ENCODE measurements at places on chromosomes 2 and 18.

- DNase-seq = no peak
These were observed 16.9 kb upstream of the RHBDD1 start for GRCh38 chr2:226818930-226819329.

DNA sequence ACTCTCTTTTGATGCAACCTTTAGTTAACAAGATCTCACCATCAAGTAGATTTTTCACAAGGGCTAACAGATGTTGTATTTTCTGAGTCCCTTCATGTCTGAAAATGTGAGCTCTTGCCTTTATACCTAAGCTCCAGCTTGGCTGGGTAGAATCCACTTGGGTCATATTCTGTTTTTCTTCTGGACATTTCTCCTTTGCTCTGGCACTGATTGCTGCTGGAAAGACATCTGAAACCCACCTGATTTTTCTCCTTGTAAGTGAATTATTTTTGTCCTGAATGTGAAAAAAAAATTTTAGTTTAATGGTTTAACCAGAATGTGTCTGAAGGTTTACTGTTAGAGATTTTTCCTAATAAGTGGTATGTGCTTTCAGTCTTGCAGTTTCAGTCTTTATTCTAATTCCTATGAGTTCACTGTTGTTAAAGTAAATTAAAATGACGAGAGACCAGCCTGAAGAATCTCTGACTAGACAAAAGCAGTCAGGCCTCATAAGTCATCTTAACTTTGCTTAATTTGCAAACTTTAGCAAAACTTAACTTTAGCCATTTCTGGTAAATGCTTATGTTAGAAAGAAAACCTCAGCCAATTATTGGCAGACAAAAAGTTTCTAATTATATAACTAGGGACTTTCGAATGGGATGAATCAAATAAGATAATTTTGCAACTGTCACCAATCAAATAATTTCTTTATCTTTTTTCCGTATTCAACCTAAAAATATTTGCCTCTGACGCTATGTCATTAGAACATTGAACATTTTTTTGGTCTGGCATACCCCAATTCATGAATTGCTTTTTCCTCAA, 70.8 kb downstream of the ACAA2 start:
- DNase-seq = no peak

DNA sequence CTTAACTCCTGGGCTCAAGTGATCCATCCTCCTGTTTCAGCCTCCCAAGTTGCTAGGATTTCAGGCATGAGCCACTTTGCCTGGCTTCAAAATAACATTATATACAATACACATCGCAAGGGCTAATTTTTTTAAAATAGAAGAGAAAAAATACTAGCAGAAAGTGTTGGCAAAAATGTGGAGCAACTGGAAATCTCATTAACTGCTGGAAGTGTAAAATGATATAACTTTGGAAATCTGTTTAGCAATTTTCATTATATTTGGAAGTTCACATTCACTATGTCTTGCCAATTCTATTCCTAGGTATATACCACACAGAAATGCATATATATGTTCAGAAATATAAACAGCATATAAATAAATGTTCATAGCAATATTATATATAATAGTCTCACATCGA, 55.1 kb upstream of the ZBTB14 start:
- no peak for DNase-seq

- DNase-seq = no peak
These were observed 7.6 kb downstream of the RFX8 start for GRCh38 chr2:101467306-101467705.

- no peak for DNase-seq
These were observed 6.3 kb downstream of the RFTN2 start for GRCh38 chr2:197669077-197669476.

DNA sequence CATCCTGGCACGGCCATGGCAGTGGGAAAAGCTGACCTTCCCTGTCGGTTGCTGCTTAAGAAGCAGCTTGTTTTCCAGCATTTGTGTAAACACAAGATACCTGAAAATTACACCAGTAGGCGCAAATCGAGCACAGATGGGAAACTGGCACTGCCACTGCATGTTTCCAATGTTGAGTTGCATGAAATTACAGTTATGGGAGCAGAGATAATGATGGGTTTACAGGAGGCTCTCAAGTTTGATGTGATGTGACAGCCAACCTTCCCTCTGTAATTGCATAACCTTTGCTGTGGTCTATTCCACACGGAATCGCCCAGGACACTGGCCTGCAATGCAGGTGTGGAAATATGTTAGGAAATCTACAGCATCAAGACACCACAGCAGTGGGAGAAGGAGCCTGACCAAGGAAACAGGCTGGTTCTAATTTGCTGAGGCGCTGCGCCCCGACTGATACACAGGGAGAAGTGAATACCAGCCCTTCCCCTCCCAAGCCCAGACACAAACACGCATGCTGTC, 17.4 kb downstream of the GPR45 start:
- no peak for DNase-seq

DNA sequence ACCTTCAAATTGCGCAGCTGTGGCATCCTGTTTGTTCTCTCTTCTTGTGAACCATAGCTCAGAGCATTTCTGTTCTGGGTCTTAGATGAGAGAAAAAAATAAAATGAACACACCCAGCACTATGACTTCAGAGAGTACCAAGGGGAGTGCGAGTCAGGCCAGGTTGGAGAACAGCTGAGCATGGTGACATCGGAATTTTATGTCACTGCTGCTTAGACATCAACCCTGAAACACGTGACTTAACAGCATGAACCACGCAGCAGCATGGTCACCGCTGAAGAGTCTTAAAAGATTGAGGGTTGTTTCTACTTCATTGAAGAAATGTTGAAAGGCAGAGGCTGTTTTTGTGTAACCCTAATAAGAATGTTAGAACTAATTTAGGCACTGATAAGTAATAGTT, 288.8 kb upstream of the SOX11 start:
- DNase-seq = no peak

DNA sequence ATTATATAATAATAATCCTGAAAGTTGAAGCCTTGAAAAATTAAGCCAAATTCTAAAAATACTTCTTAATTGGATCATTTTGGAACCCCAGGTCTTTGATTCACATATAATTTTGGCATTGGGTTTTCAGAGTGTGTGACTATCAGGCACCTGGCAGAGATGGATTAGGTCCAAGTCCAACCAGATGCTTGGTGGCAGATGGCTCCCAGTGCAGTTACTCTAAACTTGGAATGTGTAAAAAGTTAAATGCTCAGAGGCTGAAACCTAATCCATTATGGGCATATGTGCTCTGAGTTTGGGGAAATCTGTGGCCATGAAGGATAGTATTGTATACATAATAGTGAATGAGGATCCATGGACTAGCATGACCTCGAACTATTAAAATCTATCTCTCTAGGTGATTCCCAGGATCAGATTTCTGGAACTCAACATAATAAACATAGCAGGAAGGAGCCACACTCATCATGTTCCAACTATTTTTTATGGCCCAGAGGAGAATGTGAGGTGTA, 333.0 kb downstream of the RPRM start:
- peak; percentile 1 for DNase-seq

- no peak for DNase-seq
These were observed 103.6 kb downstream of the LRRTM4 start for GRCh38 chr2:77418537-77418936.

DNA sequence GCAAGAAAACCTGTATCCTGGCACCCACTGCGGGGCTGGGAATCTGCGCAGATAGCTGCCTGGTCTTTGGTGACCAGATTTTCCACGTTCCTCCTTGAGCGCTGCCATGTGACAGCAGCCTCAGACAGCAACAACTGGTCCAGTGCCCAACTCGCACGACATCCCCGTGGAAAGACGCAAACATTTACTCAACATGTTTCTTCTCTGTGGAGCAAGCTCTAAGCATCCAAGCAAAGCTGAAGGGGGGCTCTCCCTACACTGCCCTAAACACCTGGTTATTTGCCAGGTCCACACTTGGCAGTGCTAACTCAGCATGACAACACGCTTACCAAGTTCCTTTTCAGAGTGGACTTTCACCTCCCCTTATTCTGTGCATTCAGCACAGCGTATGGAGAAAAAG, 11.3 kb downstream of the ZNF516 start:
- no peak for DNase-seq

DNA sequence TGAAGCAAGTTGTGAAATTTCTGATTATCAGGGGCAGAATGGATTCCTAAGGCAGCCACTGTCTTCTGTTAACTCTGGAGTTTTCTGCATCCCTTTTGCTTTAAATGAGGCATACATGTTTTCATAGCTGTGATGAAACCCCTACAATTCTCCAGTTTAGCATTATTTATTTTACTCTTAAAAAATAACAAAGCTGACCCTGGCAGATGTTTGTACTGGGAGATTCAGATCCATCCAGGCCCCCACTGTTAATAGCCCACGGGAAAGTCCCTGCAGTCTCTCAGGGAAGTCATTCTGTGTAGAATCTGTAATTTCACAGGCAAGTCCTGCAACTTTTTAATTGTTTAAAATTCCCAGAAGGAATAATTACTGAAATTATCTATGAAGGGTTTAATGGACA, 353 bp upstream of the SULT1C4 start:
- no peak for DNase-seq

- DNase-seq = no peak
These were observed 866 bp upstream of the SF3B6 start for GRCh38 chr2:24076849-24077534.

GRCh38 chr18:11309172-11309571, 159.8 kb upstream of the PIEZO2 start:
- DNase-seq = no peak

DNA sequence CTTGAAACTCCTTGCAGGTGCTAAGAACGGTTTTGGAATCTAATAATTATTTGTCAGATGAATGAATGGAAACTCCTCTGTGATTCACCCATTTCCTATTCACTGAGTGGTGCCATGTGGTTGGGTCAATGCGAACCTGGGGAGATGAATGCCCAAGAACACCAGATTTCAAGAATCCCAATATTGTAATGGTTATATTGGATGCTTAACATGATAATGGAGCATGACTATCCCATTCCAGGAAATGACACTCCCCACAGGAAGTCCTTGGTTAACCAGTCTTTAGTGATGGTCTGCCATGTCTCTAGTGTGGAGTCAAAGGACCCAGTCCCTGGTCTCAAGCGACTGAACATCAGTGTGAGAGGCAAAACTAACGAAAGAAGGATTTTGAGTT, 67.9 kb upstream of the ST3GAL5 start:
- DNase-seq = no peak

DNA sequence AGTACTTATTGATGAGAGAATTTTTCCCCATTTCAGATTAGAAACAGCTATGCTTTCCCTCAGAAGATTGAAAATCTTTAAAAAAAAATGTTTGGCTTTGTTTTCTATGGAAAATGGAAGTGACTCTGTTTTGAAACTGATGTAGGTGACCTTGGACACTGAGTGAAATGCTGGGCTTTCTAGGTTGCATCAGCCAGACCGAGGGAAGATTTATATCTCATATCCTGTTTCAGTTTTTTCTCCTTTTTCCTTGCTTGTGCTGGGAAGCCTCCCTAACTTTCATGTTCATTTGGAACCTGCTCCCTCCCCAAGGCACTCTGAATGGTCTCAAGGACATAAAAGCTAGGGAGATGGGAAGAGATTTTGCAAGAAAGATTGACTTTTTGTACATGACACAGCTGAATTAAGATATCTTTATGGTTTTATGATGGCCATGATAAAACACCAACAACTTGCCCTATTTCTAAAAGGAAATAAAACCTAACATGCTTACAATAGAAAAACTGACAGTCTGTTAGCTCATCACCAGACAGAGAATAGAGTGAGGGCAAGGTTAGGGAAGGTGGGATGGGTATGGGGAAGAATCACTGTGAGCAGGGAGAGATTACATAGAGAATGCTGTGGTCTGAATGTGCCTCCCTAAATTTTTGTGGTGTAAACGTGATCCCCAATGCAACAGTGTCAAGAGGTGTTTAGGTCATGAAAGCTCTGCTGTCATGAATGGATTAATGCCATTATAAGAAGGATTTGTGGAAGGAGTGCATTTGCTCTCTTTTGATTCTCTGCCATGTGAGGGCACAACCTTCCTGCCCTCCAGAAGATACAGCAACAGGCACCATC, 249.7 kb downstream of the TPGS2 start:
- no peak for DNase-seq

- DNase-seq = no peak
These were observed 30.3 kb downstream of the SULT1C4 start for GRCh38 chr2:108407864-108408729.

GRCh38 chr2:240405133-240405532, 30.3 kb upstream of the GPC1 start:
- DNase-seq = no peak

GRCh38 chr2:80462654-80463053, 158.1 kb upstream of the LRRTM1 start:
- DNase-seq = no peak

DNA sequence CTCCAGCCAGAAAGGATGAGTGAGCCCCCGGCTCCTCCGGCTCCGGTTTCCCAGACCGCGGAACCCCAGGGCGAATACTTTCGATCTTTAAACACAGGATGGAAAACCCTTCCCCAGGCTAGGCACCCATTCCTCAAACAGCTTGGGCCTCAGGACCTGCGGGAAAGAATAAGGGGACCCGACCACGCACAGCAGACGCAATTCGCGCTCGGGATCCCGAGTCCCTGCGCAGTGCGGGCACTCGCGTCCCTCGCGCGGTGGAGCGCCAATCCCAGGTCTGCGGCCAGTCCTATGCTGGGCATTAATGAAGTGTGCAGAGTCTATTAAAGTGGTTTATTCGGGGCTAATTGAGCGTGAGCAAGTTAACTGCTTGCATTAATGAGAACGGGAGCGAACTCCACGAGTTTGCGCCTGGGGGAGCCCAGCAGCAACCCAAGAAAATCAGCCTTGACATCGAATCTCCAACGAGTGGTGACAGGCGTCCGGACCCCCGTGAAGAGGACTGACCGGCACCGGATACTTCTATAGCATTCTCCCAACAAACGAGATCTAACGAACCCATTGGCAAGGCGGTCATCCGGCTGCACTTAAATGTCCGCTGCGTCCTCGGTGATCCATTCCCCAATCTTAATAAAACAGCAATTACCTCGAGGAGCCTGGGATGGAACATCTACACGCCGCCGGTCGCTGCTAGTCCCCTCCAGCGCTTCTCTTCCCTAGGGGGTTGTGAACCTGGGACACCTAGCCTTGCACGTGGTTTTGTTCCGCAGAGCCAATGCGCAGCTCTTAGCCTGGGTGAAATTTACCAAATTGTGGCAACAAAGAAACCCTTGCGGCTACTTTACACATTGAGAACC, 1.6 kb downstream of the OSR1 start:
- no peak for DNase-seq

- no peak for DNase-seq
These were observed 352.0 kb downstream of the RNF144A start for GRCh38 chr2:7269106-7269643.

- no peak for DNase-seq
These were observed 172.5 kb downstream of the NCK2 start for GRCh38 chr2:105917226-105917625.

- DNase-seq = no peak
These were observed 49.2 kb downstream of the RELCH start for GRCh38 chr18:62236252-62236651.

- DNase-seq = no peak
These were observed 7.7 kb upstream of the TTC39C start for GRCh38 chr18:24006712-24007313.

DNA sequence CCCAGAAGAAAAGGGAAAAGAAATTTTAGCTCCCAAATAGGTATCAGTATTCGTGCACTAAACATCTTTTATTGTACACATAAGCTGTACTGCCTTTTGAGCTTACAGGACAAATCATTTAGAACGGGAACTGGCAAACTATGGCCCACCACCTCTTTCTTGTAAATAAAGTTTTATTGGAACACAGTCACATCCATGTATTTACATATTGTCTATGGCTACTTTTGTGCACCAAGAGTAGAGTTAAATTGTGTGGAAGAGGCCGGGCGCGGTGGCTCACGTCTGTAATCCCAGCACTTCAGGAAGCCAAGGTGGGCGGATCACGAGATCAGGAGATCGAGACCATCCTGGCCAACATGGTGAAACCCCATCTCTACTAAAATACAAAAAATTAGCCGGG, 5.7 kb downstream of the TM4SF20 start:
- no peak for DNase-seq

All from thymus (tissue), 14 donors.